ENCODE measurements at places on chromosomes 12 and 14.

DNA sequence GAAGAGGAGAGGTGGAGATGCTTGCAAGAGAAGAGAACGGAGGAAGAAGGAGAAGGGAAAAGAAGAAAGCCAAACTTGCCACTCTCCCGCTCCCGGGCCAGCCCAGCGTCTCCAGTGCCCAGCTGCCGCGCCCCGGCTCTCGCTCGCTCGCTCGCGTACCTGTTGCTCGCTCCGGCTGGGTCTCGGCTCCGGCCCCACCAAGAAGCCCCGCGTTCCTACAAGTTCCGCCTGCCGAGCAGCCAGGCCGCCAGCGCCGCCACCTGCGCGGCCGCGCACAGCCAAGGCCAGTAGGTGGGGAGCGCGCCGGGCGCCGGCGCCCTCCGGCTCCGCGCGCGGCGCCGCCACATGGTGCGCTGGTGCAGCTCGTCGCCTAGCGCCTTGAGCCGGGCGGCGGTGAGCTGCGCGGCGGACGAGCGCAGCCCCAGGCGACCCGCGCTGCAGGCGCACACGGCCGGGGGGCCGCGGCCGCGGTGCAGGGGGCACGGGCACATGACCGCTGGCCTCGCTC lies 370 bp downstream of the HRK start:
- peak; percentile 62 for DNase-seq

GRCh38 chr12:9745199-9745598 lies 12.3 kb upstream of the CLECL1 start:
- no peak for DNase-seq

- no peak for DNase-seq
Observed at GRCh38 chr14:89029961-89030694, 205.7 kb downstream of the TTC8 start.

GRCh38 chr12:89783359-89784060 lies 74.9 kb upstream of the ATP2B1 start:
- DNase-seq: no peak

DNA sequence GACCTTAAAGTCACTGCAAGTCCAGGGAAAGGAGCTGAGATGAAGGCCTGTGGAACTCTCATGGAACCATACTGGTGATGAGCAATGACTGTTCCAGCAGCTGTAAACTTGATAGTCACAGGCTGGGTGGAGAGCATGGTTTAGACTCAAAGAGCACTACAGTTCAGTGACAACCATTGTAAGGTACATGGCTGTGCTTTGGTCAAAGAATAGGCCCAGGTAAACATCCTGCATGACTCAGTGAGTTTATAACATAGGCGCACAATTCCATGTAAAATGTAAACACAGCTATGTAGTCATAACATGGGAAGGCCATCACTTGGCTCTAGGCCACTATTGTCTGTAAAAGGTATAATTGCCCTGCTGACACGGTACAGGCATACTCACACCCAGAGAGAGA lies 119.3 kb upstream of the FSCB start:
- DNase-seq: no peak

DNA sequence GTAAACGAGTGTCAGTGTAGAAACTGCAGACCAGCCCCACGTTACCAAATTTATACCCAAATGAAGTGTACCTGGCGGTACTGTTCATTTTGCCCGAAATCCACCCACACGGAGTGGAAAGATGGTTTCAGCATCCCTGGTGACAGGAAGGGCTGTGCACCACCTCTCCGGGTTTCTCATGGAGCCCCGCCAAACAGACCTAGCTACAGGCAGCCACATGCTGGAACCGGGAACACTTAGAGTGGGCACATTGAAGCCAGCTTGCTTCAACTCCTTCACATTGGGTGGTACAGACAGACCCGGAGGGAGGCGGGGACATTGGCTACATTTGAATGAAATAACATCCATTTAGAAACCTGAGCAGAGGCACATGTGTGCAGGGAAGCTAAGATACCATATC lies 84.4 kb downstream of the PPP2R5C start:
- peak; percentile 52 for DNase-seq

- DNase-seq: no peak
Observed at GRCh38 chr12:103858953-103859601, 18.0 kb upstream of the NT5DC3 start.

- no peak for DNase-seq
Observed at GRCh38 chr14:31269634-31270195, 62.1 kb upstream of the HECTD1 start.

DNA sequence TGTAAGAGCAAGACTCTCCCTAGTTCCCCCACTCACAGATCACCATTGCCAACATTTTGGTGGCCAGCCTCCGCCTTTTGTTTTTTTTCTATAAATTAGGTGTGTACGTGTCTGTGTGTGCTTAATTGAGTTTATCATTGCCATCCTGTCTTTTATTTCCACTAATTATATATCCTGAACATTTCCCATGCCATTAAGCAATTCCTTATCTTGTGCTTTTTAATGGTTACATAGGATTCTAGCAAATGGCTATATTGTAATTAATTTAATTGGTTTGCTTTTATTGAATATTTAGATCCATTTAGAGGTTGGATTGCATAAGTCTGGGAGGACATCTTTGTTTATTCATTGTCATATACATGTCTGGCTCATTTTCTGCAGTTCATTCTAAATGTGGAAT lies 107.3 kb upstream of the RTL1 start:
- DNase-seq: no peak

GRCh38 chr12:70399311-70399710 lies 33.2 kb downstream of the KCNMB4 start:
- no peak for DNase-seq

DNA sequence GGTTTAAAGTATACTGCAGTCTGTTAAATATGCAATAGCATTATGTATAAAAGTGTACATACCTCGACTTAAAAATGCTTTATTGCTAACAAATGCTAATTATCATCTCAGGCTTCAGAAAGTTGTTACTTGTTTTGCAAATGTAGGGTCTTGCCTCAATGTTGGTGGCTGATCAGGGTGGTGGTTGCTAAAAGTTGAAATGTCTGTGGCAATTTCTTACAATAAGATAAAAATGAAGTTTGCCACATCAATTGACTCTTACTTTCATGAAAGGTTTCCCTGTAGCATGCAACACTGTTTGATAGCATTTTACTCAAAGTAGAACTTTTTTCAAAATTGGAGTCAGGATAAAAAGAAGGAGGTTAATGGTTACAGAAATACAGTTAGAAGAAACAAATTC lies 407.7 kb upstream of the OR4E1 start:
- DNase-seq: no peak

DNA sequence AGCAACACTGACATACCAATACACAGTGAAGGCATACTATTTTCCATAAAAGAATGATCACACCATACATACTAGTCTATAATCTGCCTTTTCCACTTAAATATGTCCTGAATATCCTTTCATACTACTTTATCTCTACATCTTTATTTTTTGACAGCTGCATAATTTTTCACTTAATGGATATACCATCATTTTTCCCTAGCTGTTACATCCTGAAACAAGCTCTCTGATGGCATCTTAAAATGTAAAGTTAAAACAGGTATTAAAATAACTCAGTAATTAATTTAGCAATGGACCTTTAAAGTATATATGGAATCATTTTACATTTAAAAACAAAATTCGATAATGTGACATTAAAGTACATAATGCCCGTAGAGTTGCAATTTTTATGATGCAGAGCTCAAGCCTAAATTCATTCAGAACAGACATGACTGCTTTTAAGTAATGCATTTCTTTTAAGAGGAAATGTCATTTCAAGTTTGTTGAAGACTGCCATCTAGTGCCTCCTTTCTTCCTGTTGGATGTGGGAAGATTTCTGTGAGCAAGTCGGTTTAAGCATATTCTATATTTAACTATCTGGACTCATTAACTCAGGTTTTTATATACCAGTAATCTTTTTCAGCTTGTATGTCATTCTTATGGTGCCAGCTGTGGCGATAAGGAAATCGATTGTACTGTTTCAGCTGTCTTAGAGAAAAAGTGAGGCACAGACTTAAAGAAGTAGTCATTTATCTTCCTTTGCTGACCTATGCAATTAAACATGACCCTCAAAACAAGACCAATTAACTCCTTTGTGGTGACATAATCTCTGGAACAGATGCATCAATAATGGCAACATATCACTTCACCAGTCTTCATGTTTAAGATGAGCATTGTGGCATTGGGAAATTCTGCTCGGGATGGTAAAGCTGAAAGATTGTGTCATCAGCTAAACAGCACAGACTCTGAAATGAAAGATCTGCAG lies 20.3 kb downstream of the PRICKLE1 start:
- DNase-seq: no peak

DNA sequence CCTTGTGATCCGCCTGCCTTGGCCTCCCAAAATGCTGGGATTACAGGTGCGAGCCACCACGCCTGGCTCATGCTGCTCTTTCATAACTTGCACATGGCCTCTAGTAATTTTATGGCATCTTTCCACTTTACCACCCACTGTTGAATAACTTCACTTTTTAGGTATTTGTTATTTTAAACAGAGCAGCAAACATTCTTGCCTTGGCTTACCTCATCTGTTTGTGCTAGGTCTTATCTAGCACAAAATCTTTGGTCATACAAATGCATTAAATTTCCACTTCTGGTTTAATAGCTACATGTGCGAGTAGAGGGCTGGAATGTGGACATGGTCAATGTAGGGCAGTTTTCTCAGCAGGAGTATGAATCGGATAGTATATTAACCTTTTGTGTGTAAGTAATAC lies 38.8 kb upstream of the ATF7IP start:
- no peak for DNase-seq

GRCh38 chr12:113895176-113895575 lies 70.9 kb downstream of the RBM19 start:
- no peak for DNase-seq

- no peak for DNase-seq
Observed at GRCh38 chr12:82852529-82852928, 165.8 kb downstream of the TMTC2 start.
